ENCODE measurements at places on chromosomes 16 and 17. TPM values are rescaled to one million over a fixed set of nuclear protein-coding genes. Genes with fewer than 3 reads are reported as not detected.

The CCL14 gene
- total RNA-seq, result not detected

The SLC6A2 gene
- not detected for total RNA-seq

The SLC47A1 gene
- not detected for total RNA-seq

DNA sequence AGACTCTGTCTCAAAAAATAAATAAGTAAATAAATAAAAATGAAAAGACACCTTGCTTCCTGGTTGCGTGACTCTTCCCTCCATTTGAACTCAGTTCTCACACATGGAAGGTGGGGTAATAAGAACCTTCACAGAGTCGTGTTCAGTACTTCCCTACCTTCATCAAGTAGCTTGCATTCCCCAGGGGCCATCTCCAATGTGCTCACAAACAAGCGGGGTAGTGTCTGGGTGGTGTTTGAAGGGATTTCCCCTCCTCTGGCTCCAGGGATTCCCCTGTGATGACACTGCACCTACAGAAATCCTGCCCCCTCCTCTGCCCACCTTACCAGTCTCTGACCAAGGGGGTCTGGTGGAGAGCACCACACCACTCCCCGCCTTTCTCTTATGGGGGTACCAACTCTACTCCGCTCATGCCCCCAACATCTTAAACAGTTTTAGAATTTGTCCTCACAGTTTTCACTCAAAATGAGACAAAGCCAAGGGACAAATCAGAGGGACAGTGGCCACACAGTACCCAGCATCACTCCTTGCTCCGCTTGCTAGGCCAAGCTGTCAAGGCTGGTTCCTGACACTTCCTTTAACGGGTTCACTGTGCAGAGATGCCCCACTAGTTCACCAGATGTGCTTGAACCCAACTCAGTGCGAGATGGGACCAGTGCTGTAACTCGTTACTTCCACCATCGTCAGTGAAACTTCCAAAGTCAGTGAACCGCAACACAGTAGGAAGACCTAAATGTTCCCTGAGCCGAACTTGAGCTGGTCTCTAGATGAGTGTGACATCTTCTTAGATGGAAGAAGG, 69.1 kb downstream of the COPRS start:
- DNase-seq, result no peak

DNA sequence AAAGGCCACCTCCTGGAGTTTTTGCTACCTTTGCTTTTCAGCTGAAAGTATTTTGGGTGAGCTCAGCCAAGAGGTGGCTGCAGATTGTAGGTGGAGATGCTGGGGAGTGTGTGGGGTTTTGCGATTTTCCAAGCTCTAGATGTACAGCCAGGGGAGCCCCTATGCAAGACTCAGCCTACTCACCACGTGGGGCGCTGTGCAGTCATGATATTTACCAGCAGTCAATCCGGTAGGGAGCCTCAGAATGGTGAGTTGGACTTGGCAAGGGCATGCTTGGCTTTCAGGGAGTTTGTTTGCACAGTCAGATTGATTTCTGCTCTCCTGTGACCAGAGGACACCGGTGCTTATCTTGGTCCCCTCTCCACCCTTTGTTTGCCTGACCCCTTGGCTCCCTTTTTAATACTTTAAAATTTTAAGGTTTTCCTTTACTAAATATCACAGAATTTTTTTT, 175.3 kb downstream of the UTP18 start:
- DNase-seq, result peak; percentile 63

The SLC38A8 gene
- total RNA-seq, result not detected

The FBXO31 gene
- total RNA-seq, result 37.1 TPM

DNA sequence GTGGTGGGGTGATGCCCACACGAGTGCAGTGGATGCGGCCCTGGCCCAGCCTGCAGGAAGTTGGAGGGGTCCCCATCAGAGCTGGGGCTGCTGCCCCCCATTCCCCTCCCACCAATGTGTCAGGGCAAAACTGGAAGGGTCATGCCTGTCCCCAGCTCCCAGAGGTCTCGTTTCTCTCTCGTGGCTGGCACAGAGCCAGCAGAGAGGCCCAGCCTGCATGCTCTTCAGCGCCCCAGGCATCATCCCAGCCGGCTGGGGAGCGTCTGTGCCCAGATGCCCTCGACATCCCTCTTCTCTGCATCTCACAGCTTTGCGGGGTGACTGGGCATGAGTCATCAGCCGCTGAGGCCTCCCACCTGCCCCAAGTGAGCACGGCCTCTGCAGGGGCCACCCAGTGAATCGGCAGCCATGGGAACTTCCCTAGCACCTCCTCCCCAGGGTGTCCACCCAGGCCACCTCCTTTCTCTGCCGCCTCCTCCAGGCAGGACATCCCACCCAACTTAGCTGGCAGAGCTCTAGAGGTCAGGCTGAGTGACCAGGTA, 9.8 kb upstream of the CSNK1D start:
- DNase-seq, result peak; percentile 63

GRCh38 chr17:32503251-32504165, 16.7 kb downstream of the CDK5R1 start:
- DNase-seq, result peak; percentile 88

The SECTM1 gene
- total RNA-seq, result 4.6 TPM

The ZFPM1 gene
- total RNA-seq, result 19.3 TPM

- DNase-seq, result peak; percentile 70
Observed at GRCh38 chr17:3804503-3804931, 3.5 kb upstream of the ITGAE start.

The ABCA3 gene
- 9.2 TPM for total RNA-seq

DNA sequence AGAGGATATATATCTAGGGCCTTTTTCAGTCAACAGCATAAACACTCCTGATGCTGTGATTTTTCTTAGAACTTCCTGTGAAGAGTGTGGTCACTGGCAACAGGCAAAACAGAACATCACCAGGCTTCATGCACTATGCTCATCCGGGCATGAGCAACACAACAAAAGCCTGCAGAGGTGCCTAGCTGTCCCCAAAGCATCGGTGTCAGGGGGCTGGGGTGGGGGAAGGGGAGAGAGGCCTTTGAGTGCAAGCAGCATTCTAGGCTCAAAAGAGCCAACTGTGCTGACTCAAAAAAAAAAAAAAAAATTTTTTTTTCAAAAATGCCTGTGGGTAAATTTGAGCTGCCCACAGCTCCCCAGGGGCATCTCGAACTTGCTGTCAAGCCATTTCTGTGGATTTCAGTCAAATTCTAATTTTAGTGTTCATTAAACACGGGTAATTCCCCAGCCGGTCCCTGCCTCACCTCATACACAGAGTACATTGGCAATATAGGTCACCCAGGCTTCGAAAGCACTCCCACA, 194.6 kb upstream of the DYNLRB2 start:
- no peak for DNase-seq

DNA sequence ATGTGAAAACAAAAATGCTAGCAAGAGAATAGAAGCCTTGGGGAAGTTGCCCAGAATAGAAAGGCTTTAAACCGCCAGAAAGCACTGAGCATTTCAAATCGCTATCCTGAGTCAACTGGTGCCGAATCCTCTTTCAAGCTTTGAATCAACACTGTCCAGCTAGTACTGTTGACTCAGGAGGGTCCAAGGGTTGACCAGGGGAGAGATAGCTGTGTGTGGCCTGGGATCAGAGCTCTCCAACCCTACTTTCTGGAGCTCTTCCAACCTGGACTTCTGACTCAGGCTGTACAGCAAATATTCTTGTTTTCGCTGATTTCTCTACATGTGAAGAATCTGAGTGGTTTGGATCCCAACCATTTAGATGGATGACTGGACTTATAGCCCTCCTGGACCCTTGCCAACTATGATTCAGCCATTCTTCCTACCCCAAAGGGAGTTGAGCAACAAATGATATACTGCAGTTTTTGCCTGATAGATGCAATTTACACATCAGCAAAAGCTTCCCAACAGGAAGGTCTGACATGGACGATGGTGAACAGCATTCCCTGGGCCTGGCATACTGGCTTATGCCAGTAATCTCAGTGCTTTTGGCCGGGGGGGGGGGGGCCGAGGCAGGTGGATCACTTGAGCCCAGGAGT, 154.0 kb upstream of the SDK2 start:
- DNase-seq, result no peak

The UNKL gene
- total RNA-seq, result 38.4 TPM

DNA sequence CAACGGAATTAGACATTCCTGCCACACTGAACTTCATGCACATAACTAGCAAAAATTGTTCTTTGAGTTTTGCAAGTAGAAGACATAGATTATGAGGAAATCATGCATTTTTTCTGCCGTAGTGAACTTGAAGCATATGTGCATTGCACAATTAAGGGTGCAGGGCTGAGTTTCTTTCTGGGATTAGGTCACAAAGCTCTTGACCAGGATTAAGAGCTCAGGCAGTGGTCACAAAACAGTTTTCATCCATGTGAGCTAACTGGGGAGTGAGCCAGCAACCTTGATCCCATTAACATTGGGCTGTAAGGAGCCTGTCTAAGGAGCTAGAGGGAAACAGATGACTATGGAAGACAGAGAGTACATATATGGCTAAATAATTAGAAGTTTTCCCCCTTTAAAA, 143.7 kb downstream of the PMP22 start:
- no peak for DNase-seq

DNA sequence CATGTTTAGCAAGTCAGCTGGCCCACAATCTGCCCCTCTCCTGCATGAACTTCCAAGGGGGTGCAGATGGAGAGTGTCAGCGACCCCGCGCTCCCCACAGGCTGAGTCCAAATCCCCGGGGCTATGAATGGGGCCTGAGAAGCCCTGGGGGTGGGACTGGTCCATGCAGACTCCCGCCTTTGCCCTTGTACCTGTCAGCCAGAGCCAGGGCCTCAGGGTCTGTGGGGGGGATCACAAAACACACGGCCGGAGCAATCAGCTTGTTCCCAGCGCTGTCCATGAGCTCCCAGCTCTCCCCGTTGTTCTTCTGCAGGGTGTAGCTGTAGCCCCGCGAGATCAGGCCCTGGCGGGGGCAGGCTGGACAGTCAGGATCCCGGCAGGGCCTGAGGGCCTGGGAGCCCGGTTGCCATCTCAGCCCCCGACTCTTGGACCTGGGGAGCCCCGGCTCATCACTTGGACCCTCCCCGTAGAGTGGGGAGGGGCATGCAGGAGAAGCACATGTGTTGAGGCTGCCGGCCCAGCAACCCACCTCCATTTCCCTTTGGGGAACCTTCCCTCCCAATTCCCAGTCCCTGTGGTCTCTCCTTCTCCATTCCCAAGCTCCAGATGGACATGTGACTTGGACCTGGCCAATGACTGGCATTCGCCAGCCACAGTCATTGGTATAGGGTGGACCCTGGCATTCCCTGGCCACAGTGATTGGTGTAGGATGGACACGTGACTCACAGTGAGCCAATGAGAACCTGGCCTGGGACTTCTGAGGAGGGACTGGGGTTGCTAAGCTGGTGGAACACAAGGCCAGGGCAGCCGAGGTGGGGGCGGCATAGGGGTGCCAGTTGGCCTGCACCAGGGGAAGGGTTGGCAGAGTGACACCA, 42.4 kb downstream of the PPL start:
- no peak for DNase-seq

DNA sequence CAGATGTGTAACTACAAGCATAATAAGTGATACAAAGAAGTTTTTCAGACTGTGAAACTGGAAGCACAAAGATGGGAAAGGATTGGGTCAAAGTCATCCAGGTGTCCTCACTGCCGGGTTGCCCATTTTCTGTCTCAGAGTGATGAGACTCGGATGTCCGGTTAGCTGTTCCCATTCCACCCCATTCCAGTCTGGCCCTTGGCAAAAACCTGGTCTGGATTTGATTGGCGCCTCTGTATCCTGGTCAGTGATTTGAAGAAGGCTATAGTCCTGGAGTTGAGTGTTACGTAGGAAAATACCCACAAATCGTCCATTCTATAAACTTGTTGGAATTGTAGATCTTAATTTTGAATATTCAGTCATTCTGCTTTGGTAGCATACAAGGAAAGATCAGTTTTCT, 19.9 kb upstream of the PHKG2 start:
- no peak for DNase-seq

The KRT33A gene
- total RNA-seq, result not detected

The IGF2BP1 gene
- total RNA-seq, result 0.09 TPM

GRCh38 chr17:37743612-37743874, 1.3 kb downstream of the HNF1B start:
- DNase-seq, result peak; percentile 67

The OR4D1 gene
- total RNA-seq, result 0.14 TPM

GRCh38 chr17:48368352-48368908, 61.6 kb downstream of the SKAP1 start:
- DNase-seq, result no peak

The CCDC144A gene
- total RNA-seq, result 2.9 TPM

DNA sequence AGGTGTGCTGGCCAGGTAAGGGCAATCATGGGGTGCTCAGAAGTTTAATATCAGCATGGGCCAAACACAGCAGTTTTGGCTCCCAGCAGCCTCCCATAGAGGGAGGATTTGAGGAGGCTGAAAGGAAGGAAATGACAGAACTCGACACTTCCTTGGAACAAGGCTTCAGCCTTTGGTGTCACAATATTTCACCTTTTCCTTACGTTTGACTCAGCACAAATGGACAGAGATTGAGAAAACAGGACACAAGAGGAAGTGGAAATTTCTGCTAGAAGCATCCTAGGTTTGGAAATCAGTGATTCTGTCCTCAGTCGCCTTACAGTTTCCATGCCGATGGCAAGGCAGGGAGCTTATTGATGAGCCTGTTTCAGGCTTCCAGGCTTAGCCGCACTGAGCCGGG, 181.4 kb downstream of the MAF start:
- DNase-seq, result no peak

The ABCC6 gene
- total RNA-seq, result not detected

The NT5C gene
- total RNA-seq, result 84.7 TPM

DNA sequence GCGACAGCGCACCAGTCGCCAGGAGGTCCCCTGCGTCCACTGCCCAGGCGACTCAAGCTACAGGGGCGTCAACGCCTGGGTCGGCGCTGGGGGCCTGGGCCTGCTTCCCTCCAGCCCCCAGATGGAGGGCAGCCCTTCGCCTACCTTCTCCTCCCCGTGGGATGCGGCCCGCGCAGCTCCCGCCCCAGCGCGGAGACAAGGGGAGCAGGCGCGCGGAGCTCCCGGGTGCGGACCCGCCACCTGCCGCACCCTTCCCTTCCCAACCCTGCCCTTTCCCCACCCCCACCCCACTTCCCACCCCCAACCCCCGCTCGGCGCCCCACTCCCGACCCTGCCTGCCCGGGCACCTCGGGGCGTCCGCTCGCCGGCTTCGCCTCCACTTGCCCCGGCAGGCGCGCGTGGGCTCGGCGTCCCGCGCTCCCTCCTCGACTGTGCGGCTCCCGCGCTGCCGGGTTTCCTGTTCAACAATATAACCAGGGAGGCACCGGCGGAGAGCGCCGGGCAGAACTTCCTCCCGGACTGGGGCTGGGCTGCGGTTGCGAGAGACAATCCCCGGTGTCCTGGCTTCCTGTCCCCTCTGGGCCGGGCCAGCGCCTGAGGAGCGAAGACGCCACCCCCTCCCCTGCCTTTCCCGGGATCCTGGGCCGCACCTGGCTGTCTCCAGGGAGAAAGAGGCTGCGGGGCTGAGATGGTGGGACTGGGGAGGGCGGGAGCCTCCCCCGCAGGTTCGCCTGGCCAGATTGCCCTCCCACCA, at the start of gene ARHGAP27:
TSS of gene ARHGAP27 (minus strand) at position 466 of the 754 bp plus-strand sequence. CDS start 2,591 bp downstream, outside the sequence.
- peak; percentile 83 for DNase-seq

The ACSM2A gene
- 0.17 TPM for total RNA-seq

DNA sequence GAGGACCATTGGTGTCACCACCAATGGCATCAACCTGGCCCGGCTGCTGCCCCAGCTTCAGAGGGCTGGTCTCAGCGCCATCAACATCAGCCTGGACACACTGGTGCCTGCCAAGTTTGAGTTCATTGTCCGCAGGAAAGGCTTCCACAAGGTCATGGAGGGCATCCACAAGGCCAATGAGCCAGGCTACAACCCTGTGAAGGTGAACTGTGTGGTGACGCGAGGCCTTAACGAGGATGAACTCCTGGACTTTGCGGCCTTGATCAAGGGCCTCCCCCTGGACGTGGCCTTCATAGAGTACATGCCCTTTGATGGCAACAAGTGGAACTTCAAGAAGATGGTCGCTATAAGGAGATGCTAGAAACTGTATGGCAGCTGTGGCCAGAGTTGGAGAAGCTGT, 111.9 kb upstream of the SIAH1 start:
- no peak for DNase-seq
